Occipital lobe (tissue), 3 donors: ENCODE measurements at places on chromosomes 7 and 10.

DNA sequence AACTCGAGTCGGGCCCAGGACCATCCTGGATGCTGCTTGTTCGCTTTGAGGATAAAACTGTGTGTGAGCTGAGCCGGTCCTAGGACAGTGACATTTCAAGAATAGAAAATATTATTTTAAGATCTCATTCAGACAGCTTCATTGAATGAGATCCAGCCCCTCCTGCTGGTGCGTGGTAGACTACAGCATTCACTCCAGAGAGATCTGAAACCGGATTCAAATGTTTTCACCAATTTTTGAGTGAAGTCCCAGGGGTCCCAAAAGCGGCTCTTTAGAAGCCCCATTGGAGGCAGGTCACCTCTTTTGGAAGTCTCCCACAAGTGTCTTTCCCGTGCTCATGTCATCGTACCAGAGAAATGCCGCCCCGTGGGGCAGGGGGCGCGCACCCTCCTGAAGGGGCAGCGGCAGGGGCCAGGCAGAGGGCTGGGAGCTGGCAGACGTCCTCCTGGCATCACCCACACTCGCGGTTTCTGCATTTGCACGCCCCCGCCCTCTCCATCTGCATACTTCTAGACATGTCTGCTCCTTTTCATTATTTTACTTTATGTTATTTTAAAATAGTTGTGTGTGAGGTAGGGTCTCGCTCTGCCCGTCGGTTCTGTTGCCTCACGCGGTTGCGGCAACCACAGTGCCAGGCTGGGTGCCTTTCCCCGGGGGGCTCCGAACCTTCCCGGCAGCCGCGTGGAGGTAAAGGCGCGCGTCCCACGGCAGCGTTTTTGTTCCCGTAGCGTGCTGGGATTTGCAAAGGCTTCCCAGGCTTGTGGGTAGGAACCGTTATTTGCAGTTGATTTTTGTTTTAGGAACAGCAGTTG lies 52.3 kb upstream of the DPYSL4 start:
- no peak for DNase-seq

DNA sequence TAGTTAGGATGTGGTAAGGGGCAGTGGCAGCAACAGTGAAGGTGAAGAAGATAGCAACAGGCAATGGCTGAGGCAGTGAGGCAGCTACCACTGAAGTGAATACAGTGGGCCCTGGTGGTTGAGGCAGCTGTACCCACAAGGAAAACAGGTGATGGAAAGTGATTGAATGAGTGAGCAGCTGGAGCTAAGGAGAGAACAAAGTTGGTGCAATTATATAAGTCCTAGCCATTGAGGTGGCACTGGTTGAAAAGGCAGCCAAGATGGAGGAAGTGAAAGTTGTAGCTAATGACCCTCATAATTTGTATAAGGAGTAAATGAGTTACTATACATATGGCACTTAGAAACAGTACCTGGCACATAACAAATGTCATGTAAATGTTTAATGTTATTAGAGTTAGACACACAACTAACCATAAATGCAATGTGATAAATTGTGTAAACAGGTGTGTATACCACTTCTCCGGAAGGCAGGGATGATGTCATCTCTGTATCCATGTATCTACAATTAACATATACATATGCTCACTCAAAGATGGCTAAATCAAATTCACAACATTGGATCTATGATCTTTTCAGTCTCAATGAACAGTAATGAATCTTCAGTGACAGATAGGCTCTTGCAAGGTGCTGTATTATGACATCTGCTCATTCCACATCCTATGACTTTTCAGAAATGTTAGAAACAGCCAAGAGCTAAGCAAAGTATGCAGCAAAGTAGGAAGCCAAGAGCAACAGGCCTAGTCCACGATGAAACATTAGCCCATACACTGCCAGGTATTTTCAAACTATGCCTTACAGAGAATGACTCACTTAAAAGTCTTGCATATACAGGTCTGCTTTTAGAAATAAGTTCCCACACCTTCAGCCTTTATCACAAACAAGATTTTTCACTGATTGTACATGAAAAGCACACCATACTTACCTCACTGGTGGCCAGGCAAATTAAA lies 10.7 kb downstream of the XPNPEP1 start:
- no peak for DNase-seq

DNA sequence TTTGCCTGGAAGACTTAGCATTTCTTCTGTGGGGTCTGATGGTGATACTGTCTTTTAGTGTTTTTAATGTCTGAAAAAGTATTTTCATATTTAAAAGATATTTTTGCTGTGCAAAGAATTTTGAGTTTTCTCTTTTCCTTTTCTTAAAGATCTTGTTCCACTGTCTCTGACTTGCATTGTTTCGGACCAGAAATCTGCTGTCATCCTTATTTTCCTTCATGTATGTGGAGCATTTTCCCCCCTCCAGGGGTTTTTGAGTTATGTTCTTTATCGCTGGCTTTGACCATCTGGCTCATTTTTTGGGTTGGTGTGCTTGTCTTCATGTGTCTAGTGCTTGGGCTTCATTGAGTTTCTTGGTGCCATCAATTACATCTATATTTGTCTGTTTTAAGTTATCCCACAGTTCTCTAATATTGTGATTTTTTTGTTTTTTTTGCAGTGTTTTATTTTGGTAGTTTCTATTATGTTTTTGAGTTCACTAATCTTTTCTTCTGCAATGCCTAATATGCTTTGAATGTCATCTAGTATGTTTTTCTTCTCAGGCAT lies 119.9 kb downstream of the MGMT start:
- DNase-seq = no peak

DNA sequence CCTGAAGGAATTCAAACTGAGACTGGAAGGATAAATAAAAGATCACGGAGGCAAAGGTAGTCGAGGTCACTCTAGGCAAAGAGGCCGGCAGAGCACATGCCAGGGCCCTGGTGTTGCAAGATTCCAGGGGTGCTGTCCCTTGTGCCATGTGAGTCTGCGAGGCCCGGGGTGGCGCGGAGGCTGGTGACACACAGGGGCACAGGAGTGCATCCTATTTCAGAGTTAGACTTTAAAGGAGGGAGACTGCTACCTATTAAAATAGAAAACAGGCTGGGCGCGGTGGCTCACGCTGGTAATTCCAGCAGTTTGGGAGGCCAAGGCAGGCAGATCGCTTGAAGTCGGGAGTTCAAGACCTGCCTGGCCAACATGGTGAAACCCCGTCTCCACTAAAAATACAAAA lies 12.6 kb downstream of the BEND7 start:
- no peak for DNase-seq

DNA sequence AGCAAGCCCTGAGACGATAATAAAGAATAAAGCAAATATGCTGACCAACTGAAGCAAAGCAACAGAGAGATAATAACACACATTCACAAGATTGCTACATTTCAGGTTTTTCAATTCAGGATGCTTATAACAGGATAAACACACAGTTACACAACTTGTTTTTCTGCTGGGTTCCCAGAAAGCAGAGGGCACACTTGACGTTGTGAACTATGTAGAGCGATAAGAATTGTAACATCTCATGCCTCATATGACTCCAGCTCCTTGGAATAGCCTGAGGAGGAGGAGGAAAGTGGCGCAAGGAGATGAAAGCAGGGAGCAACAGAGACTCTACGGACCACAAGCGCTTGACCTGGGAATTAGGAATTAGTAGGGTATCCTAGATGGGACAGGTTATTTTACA lies 201.7 kb downstream of the SKAP2 start:
- DNase-seq = no peak

- no peak for DNase-seq
Observed at GRCh38 chr7:111607621-111608020, 45.3 kb upstream of the IMMP2L start.

GRCh38 chr10:35372329-35372728 lies 36.0 kb downstream of the CCNY start:
- DNase-seq = no peak

DNA sequence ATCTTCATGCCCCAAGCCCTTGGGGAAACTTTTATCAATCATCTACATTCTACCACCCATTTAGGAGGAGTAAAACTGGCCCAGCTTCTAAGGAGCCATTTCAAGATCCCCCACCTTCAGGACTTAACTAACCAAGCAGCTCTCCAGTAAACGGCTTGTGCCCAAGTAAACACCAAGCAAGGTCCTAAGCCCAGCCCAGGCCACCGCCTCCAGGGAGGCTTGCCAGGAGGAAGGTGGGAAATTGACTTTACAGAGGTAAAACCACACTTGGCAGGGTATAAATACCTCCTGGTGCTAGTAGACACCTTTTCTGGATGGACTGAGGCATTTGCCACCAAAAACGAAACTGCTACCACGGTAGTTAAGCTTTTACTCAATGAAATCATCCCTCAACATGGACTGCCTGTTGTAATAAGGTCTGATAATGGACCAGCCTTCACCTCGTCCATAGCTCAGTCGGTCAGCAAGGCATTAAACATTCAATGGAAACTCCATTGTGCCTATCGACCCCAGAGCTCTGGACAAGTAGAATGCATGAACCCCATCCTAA lies 5.6 kb downstream of the AKR1B15 start:
- DNase-seq = no peak

GRCh38 chr10:32411797-32412498 lies 34.0 kb upstream of the CCDC7 start:
- DNase-seq = no peak

- DNase-seq = peak; percentile 62
Observed at GRCh38 chr10:12787297-12787696, 214.2 kb downstream of the CCDC3 start.

DNA sequence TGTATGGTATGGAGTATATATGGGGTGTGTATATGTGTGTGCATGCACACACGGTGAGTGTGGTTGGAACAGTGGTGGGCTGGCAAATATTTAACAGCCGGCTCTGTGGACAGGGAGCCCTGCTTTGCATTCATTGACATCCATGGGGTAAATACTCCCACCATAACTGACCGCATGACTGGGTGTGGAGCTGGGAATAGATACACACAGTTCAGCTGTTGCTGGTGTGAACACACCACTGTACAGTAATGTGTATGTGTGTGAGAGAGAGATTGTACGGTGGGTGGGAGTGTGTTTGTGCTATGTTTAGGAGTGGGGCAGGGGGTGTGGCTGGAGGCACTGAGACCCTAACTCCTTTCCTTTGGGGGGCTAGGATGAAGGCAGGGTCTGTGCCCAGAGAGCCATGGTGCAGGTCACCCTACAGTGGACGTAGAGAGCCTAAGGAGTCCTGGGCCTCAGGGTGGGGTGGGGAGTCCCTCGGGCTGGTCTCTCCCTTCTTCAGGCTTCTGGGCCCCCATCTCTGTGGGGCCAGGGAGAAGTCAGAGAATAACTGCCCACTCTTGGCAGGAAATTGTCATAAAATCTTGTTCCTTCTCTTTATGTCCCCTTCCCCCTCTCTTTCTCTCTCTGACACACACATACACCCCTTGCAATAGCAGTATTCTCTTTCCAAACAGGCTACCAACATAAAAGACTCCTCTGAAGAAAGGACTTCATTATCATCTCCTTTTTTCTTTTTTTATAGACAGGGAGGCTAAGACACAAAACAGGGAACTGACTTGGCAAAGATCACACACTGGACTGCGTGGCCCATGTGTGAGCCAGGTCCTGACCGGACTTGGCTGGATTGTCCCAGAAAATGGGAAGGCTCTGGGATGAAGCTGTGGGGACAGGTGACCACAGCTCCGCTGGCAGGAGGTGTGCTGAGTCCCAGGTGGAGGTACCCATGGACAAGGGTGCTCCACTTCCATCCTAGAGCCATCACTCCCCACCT lies 3.2 kb downstream of the SFRP5 start:
- DNase-seq = no peak
